Stimulated activated CD8-positive, alpha-beta memory T cell treated with anti-CD3 and anti-CD28 coated beads, Interleukin-15, amount 100 ng/mL, for 48 hours (primary cell): ENCODE measurements at places on chromosomes 1 and 21.

- DNase-seq: no peak
Observed at GRCh38 chr21:25640202-25640942, 1.3 kb downstream of the JAM2 start.

GRCh38 chr1:51605961-51606723 lies 10.8 kb upstream of the OSBPL9 start:
- no peak for DNase-seq

DNA sequence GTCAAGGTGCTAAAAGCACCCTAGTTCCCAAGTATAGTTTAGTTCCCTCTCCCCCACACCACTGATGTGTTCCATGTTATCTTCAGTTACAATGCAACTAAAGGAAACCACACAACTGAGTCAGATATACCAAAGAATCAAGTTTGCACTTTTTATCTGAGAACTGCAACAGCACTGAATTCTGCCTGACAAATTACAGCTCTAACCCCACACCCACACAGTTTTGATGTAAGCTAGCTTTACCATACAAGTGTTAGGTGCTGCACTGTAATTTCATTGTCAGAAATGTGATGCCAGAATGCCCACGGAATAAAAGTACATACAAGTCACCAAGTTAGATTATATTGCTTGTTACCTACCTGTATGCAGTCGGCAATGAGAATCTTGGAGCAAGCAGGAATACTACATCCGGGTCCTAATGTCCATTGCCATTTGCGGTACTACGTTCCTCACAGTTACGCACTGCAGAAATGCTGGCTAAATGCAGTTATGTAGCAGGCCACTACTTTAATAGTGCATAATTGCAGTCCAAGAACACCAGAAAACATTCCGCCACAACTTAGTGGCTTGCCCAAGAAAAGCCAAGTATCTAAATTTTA lies 12.1 kb downstream of the SFPQ start:
- DNase-seq: no peak

- DNase-seq: no peak
Observed at GRCh38 chr1:179856296-179856695, 21.3 kb downstream of the TOR1AIP2 start.

GRCh38 chr1:225998560-225999226 lies 450 bp downstream of the SDE2 start:
- no peak for DNase-seq

- DNase-seq: no peak
Observed at GRCh38 chr1:183105449-183105848, 80.6 kb upstream of the LAMC2 start.

- no peak for DNase-seq
Observed at GRCh38 chr1:230174471-230175162, 107.6 kb downstream of the GALNT2 start.

GRCh38 chr21:42347601-42348327 lies 3.0 kb downstream of the TFF2 start:
- no peak for DNase-seq

- no peak for DNase-seq
Observed at GRCh38 chr1:160789702-160790611, 6.0 kb upstream of the LY9 start.

DNA sequence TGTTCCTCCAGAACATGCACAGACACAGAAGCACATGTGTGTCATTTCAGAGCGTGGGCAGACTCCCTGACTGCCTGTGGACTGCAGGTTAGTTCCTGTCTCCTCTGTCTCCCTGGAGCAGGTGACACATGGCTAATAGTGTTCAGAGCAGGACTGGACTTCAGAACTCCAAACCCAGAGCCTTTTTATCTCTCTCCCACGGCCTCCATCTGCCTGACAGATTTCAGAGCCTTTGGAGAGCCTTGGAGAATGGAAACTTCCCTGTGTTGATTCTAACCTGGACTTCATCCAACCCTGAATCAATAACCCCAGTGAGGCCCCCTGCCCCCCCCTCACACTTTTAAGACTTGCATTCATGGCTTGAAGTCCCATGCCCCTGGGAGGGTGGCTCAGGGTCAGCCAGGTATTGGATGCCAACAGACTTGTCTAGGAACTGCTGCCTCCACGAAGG lies 44.4 kb downstream of the C1orf198 start:
- no peak for DNase-seq
